ENCODE measurements at places on chromosomes 2 and 18.

- no peak for DNase-seq
These were observed 456.2 kb downstream of the BCL11A start for GRCh38 chr2:60097298-60097697.

GRCh38 chr2:36370281-36370680 lies 14.7 kb downstream of the CRIM1 start:
- DNase-seq, result no peak

- no peak for DNase-seq
These were observed 432.9 kb upstream of the MYT1L start for GRCh38 chr2:2764001-2764355.

DNA sequence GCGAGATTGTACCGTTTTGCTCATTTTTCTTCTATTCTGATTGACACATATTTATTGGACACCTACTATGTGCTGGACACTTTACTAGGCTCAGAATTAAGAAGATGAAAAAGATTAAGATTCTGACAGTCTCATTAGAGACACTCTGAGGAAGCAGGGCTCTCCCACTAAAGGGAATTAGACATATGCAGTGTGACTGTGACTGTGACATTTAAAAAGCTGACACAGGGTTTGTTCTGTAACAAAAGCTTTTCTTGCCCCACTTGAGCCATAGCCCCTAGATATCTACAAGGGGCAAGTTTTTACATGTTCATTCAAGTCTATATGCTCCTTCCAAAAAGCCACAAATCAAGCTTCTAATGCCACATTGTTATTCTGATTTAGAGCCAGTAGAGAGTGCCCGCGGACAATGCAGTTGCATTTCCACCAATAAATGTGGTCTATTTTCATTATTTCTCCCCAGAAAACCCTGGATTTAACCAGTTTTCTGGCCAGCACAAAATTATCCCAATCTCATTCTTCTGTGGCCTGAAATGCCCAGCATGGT lies 9.8 kb downstream of the ARHGAP25 start:
- no peak for DNase-seq

GRCh38 chr2:141534666-141535362 lies 596.0 kb downstream of the LRP1B start:
- DNase-seq, result no peak

- DNase-seq, result no peak
These were observed 34.8 kb downstream of the SNTG2 start for GRCh38 chr2:985317-985898.

DNA sequence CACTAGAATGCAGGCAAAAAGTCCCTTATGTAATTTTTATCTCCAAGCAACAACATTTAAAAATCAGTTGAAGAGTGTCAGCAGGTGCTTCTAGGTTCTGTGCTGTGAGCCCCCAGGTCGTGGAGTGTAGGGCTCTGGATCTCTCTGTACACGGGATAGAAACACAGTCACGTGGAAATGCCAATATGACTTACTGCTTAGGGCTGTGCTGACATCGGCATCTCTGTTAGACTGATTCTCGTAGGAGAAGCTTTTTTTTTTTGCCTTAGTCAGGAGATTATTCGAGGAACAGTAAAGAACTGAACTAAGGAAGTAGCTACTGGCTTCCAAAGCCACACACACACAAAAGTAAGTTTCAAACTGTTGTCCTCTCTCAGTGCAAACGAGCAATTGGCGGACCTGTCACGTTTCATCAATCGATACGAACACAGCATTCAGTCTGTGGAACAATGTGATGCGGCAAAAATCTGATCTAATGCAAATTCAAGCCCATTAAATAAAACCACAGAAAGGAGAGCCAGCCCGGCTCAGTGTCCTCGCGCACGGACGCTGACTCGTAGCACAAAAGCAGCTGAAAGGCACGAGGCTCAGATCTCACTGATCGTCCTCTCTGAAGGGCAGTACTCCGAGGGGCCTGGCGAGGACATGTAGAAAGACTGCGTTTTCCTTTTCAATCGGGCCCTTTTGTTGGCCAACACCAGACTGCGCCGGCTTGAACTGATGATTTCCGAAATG lies 41.5 kb downstream of the PRELID3A start:
- DNase-seq, result no peak

DNA sequence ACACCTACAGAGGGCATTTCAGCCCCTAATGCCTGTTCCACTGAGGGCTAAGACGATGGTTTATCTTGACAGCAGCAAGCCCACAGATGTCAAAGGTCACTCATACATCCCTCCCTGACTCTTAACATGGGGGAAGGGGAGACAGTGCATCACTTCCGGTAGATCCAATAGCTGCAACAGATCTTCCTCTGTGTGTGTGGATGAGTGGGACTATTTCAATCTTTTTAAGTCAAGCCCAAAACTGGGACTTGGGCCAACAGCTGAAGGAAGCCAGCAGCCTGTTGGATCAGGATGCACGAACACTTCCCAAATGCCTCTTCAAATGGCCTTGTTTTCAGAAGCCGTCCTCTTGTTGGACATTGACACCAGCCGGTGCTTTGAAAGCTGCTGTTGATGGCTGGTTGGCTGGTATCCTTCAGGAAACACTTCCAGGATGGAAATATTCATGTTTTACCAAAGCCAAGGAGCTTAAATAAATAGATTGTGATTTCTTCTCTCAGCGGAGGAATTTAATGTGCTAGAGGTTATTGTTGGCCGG lies 59.2 kb downstream of the IL1R2 start:
- no peak for DNase-seq

- DNase-seq, result no peak
These were observed 173.8 kb upstream of the HDAC4 start for GRCh38 chr2:239574434-239575156.

GRCh38 chr2:83186105-83186760 lies 1272.8 kb downstream of the SUCLG1 start:
- DNase-seq, result no peak
